SIG-M5 (cell line): ENCODE measurements at places on chromosomes 13 and 19.

GRCh38 chr19:30752876-30753275 lies 380.7 kb downstream of the ZNF536 start:
- no peak for DNase-seq

GRCh38 chr13:97426695-97427094 lies 7.3 kb upstream of the RAP2A start:
- DNase-seq: no peak

GRCh38 chr19:7853770-7854128 lies 20.4 kb downstream of the PRR36 start:
- DNase-seq: no peak

DNA sequence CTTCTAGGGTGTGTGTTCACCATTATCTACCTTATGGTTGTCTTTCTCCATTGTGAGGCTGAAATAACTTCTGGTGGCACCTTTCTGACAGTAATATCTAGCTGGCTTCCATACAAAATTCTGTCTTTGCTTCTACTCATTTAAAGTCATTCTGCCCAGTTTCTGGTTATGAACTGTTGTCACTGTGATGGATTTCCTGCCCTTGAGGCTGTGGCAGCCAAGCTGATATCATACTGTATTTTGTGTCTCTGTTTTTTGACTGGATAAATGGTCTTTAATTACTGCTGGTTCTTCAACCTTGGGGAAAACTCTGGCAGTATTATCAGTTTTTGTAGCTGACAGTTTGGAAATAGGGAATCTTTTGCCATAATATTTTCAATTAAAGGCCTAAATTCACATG lies 233.4 kb downstream of the GPC6 start:
- no peak for DNase-seq

- DNase-seq: no peak
Measured at GRCh38 chr19:51708811-51709210, 15.0 kb downstream of the HAS1 start.

GRCh38 chr19:33394006-33394722 lies 20.7 kb downstream of the CEBPG start:
- no peak for DNase-seq

DNA sequence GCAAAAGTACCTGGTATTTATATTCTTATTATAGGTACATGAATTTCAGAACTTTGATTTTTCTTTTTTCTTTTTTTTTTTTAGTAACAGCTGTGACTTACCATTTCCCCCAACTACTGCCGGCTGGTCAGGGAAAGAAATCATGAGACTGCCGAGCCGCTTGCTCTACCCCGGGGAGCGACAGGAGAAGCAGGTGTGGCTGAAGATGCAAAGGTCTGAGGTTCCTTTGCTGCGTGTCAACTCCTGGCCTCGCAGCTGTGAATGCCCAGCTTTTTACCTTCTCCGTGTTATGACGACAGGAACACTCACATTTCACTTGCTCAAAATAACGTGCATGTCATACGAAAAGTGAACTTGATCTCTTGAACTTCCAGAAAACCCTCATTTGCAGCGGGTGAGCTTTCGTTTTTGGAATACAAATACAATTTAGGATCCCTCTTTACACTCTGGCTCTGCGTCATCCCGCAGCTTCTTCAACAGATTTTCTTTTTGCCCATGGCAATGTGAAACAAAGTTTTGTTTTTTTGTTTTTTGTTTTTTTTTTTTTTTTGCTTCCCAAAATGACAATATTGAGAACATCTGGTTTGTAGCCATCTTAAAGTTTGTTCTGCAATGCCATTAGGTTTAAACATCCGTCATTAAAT lies 117.9 kb downstream of the EFNB2 start:
- DNase-seq: no peak

- no peak for DNase-seq
Measured at GRCh38 chr13:32940601-32941000, 75.6 kb upstream of the KL start.

GRCh38 chr13:46544208-46544607 lies 8.8 kb upstream of the LRCH1 start:
- DNase-seq: no peak

GRCh38 chr19:38433268-38433733 lies at the start of gene RYR1:
Gene RYR1 (plus strand): TSS chr19:38433691. CDS start chr19:38433830, 139 bp downstream.
- DNase-seq: no peak

GRCh38 chr19:40078377-40078776 lies 12.4 kb downstream of the ZNF780A start:
- no peak for DNase-seq

DNA sequence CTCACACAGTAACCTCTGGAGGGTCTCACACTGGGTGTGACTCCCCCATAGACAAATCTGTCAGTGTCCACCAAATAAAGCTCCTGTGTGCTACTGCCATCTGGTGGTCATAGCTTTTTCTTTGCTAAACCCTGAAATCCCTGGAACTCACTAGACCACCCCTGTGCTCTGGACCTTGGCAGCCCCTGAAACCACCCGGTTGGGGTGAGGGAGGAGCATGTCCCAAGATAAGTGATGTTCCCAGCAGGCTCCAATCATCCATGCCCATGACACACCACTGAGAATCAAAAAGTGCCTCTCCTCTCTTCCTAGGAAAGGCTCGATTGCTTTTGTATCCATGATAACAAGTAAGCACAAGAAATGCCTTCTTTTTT lies 6.5 kb upstream of the HSD17B14 start:
- DNase-seq: no peak

DNA sequence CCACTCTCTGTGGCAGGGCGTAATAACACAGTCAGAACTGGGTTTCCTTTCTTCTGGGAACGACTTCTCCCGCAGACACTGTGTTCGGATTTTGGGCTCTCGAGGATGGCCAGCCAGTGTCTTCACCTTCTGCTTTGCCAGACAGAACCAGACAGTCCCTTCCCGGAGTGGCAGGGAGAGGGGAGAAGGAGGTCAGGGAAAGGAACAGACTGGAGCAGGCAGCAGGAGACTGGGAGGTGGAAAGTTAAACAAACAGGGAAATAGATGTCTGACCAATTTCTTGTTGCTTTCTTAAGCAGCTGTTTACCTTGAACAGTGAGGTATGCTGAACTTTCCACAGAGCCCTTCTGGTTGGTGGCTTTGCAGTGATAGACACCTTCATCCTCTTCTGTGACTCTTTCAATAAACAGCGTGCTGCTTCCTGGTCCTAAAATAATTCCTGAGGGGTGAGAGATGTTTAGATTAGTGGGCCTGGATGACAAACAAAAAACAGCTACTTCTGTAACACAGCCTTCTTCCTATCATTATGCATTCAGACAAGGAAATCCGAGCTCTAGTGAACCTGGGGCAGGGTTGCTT lies 137.6 kb downstream of the FLT1 start:
- DNase-seq: no peak

DNA sequence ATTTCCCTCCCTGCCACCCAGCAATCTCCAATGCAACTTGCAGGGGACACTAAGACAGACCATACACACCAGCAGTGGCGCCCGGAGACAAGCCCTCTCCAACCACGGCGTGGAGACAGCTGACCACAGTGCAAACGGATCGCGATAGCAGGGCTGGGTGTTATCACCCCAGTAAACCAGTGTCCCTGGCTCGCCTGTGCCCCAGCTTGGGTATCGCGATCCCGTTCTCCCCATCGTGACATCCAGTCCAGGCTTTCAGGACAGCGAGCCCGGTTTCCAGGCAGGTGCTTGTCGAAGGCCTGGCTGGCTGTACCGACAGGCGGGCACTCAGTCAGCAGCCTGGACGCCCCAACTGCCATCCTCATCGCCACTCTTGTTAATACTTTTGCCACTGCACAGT lies 20.7 kb upstream of the NANOS2 start:
- DNase-seq: no peak

DNA sequence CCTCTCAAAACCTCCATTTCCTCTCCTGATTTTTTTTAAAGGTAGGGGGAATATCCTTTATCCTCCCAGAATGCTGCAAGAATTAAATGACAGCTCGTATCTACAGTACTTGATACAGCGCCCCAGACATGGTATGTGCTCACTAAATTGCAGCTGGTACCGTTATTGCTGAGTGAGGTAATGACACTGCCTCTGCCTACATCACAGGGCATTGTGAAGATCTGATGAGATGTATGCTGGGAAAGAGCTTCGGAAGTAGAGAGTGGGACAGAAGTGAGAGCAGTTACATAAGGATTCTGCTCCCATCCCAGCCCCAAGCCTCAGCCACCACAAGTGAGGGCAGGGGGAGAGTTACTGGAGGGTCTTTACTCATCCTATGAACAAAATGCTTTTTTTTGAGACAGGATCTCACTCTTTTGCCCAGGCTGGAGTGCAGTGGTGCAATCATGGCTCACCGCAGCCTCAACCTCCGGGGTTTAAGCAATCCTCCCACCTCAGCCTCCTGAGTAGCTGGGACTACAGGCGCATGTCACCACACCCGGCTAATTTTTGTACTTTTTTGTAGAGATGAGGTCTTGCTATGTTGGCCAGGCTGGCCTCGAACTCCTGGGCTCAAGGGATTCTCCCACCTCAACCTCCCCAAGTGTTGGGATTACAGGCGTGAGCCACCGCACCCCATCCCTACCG lies 1.7 kb upstream of the FKRP start:
- DNase-seq: no peak

- no peak for DNase-seq
Measured at GRCh38 chr19:30637926-30638325, 265.7 kb downstream of the ZNF536 start.

DNA sequence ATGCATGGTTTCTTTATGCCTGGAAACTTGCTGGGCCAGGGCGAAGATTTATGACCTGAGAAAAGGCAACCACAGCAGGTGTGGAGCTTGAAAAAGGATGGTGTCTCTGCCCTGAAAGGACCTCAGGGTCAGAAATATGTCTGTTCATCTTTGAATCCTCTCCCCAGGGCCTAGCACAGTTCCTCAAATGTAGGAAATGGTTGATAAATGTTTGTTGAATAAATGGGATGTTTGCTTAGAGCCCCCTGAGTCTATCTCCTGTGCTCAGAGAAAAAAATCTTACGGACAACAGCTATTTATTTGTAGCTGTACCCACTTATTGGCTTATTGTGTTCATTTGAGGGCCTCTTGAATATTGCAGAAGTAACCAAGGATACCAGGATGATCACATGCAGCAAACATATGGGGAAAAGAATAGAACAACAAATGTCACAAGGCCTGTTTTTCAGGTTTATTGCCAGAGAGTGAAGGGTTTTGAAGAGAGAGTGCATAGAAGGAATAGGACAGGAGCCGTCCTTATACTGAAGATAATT lies 114.5 kb downstream of the KLF5 start:
- no peak for DNase-seq

DNA sequence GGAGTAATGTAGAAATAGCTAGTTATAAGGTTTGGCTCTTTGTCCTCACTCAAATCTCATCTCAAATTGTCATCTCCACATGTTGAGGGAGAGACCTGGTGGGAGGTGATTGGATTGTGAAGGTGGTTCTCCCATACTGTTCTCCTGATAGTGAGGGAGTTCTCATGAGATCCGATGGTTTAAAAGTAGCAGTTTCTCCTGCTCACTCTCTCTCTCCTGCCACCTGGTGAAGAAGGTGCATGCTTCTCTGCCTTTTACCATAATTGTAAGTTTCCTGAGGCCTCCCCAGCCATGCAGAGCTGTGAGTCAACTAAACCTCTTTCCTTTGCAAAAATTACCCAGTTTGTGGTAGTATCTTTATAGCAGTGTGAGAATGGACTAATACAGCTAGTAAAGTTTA lies 849.4 kb downstream of the DACH1 start:
- DNase-seq: no peak

- DNase-seq: no peak
Measured at GRCh38 chr19:38392707-38393308, 4.3 kb downstream of the SPRED3 start.

- DNase-seq: no peak
Measured at GRCh38 chr13:66312312-66313087, 917.6 kb downstream of the PCDH9 start.

- DNase-seq: no peak
Measured at GRCh38 chr13:45954836-45955800, 97.4 kb downstream of the ZC3H13 start.

- DNase-seq: no peak
Measured at GRCh38 chr13:109547942-109548341, 238.4 kb downstream of the IRS2 start.

DNA sequence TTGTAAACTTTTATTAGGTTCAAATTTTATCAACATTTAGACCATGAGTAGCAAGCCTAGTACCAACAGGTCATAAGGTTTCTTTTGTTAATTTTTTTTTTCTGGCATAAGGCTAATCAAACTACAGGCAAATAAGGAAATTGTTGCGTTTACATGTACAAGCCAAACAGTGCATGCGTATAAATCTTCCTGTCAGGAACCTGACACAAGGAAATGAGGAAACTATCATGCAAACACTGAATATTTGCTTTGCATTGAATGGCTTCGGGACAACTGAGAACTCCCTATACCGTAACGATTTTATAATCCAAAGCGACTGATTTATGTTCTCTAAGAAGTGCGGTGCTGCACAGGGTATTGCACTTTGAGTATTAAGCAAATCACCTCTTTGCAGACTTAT lies 133.0 kb upstream of the TRPC4 start:
- DNase-seq: no peak

DNA sequence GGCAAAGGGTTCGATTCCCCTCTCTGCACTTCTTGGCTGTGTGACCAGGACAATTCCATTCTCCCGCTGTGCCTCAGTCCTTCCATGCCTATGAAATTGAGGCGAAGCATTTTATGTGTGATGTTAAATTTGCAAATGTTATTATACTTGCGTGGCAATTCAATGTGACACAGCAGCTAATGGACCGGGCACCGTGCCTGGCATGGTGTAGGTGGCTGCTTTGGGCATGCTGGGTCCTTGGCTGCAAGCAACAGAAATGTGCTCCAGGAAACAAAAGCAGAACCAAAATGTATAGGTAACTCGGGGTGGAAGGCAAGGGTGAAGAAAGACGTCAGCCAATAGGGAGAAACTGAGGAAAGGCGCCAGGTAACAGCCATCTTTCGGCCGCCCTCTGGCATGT lies 37.1 kb downstream of the TINCR start:
- no peak for DNase-seq

DNA sequence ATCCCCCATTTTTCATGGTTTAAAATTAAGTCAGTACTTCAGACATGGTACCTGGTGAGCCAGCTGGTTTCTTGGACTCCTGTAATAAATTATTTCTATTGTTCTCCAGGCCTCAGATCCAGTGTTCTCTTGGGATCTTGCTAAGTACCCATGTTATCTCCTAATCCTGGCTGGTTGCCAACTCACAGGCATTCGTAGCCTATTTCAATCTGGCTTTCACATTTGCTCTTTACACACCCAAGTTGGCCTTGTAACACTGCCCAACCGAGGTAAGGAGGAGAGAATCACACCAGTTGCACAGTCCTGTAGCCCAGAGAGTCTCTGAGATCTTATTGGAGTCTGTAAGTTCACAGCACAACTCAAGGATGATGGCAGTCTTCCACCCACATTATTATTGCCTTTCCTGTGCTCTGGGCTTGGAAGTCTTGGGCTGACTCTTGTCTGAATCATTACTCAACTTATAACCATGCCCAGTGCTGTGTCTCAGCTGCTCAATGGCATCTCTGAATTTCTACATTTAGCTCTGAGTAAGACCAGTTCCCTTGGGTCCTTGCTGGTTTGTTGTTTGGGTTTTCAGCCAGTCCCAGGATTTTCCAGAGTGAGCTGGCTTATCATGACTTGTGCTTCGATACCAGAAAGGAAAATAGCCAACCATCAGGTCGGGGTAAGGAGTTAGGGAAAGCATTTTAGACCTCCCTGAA lies 76.6 kb upstream of the KLF12 start:
- DNase-seq: no peak

- DNase-seq: peak; percentile 10
Measured at GRCh38 chr13:50126263-50126992, 111.2 kb downstream of the KCNRG start.

GRCh38 chr19:13972368-13973155 lies 20.3 kb downstream of the DCAF15 start:
- DNase-seq: no peak

- no peak for DNase-seq
Measured at GRCh38 chr19:45179072-45179891, 698 bp downstream of the BLOC1S3 start.
